ENCODE measurements at places on chromosomes 11 and 22.

DNA sequence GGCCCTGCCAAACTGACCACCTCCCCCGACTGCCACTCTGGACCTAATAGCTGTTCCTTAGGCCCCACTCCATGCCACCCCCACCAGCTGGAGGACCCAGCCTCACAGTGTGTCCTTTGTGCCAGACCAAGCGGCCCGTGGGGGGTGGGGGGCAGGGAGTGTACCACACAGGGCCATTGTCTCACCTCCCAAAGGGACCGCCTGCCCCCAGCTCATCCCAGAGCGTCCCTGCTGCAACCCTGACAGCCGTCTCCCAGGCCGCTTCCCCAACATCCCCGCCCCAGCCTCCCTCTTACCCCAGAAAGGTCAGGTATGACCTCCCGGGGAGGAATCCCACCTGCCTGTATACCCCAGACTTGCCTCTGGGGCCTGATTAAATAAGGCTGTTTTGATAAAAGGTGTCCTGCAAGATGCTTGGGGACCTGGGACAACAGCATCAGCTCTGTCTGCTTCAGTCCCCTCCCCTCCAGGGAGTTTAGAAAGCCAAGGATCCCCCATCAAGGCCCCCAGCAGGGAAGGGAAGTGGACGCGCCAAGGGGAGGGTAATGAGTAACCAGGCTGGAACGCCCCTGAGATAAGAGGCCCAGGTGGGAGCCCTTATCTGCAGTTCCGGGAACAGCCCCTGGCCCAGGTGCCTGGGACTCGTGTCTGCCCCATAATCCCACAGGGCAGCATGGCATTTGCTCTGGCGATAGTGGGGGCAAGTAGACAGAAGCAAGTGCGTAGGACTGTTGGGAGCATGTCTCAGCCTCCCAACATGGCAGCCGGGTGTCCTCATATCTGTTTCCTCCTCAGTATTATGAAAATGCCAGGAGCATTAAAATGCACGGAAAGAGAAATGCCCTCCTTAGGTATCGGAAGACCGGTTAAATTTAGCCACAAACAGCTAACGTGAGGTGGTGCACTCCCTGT, 9.0 kb downstream of the CDC42EP1 start:
- no peak for DNase-seq

DNA sequence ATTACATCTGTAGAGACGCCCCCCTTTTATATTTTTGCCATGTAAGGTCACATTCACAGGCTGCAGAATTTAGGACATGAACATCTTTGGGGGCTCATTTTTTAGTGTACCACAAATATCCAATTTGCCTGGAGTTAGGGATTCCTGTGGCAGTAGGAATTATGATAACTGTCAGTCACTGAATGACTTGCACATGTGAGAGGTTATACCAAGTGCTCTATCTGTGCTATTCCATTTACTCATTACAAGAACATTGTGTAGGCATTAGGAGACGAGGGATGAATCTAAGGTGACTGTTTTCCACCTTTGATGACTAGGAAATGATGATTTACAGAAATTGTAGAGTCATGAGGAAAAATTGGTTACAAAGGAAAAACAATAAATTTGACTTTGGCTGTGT, 79.3 kb downstream of the LIF start:
- no peak for DNase-seq

GRCh38 chr11:47257517-47258316, at the start of gene NR1H3:
Gene NR1H3, plus strand, starts transcription at chr11:47257996. Its CDS starts 1,221 bp downstream, at chr11:47259217.
- DNase-seq, result no peak

- no peak for DNase-seq
Measured at GRCh38 chr11:34052608-34053160, 1.2 kb downstream of the CAPRIN1 start.

GRCh38 chr11:123590296-123590912, 64.0 kb downstream of the SCN3B start:
- DNase-seq, result no peak

- DNase-seq, result peak; percentile 61
Measured at GRCh38 chr11:127003260-127003981, 2.9 kb upstream of the KIRREL3 start.

DNA sequence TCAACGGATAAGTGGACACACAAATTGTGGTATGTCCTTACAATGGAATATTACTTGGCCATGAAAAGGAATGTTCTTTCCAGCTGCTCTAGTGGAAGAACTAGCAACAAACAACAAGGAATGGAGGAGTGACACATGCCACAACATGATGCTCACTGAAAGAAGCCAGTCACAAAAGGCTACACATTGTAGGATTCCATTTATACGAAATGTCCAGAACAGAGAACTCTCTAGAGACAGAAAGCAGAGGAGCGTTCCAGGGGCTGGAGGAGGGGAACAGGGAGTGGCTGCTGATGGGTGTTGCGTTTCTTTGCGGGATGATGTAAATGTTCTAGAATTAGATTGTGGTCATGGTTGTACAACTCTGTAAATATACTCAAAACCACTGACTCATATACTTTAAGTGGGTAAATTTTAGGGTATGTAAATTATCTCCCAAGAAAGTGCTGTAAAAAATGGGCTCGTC, 32.4 kb upstream of the PDGFB start:
- DNase-seq, result no peak

- DNase-seq, result no peak
Measured at GRCh38 chr22:24727218-24727851, 47.2 kb downstream of the PIWIL3 start.

- no peak for DNase-seq
Measured at GRCh38 chr11:128463371-128463829, 124.0 kb downstream of the ETS1 start.

DNA sequence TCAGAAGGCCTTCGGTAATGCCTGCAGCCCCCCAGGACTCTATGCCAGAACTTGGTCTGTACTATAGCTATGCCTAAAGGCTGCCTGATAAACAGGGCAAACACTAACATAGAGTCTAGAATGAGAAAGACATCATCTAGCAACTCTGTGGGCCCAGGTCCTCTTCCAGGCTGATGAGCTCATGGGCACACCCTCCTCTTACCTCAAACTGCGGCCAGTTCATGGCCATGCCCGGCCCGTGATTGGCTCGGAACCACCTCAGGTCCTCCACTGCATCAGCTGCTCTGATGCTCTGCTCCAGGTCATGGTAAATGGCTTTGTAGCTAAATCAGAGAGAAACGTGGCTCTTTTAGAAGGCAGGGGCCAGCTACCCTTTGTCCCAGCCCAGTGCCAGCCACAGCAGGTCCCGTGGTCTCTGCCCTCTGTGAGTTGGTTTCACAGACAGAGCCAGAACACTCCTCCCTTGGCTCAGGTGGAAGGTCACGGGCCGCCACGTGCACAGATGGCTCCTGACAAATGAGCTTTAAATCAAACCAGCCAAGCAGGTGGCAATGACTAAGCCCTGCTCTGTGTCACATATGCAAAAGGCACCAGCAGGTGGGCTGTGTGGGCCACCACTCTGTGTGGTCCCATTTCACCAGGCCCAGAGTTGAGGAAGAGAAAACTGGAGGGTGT, 25.0 kb upstream of the ARFGAP3 start:
- DNase-seq, result no peak

GRCh38 chr11:71184421-71185210, 67.8 kb downstream of the SHANK2 start:
- DNase-seq, result no peak

- DNase-seq, result no peak
Measured at GRCh38 chr11:27679136-27680015, 20.9 kb downstream of the BDNF start.

- DNase-seq, result no peak
Measured at GRCh38 chr22:40862013-40862412, at the start of gene DNAJB7. Gene DNAJB7, minus strand, starts transcription at chr22:40862113. Its CDS starts 119 bp downstream, at chr22:40861994.
